ENCODE measurements at places on chromosomes 7 and 10.

GRCh38 chr7:87543623-87544022, 57.1 kb downstream of the ABCB1 start:
- DNase-seq: no peak

DNA sequence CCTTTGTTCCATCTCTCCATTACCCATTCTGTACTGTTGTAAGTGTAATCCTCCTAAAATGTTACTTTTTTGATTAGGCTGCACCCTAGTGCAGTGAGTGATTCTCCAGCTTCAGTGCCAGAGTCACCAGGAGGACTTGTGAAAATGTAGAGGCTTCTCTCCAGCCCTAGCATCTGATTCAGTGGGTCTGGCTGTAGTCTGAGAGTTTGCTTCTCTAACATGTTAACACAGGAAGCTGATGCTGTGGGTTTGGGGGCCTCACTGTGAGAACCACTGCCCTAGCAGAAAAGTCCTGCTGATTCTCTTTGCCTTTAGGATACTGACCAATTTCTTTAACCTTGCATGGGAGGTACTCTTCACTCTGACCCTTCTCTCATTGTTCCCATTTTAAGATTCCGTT, 24.4 kb downstream of the CSGALNACT2 start:
- no peak for DNase-seq

DNA sequence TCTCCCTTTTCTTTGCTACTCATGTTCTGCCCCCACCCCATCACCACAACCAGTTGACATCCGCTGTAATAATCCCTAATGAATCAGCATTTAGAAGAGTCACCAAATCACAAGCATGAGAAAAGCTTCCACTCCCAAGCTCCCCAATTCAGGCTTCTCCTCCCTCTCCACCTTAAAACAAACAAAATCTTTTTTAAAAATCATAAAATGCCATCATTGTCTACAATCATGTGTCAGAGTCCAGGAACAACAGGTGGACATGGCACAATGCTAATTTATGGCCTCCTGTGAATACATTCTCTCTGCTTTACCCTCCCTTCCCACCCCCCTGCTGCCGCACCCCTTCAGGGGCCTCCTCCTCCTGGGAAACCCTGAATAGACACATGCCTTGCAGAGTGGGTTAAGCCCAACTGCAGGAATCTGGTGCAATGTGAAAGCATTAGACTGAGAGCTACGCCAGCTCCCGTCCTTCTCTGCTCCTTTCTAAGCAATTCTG, 3.7 kb downstream of the LRRC4 start:
- no peak for DNase-seq

GRCh38 chr10:119162452-119163092, 2.9 kb downstream of the SFXN4 start:
- DNase-seq: no peak
